ENCODE measurements at places on chromosomes 4 and X.

GRCh38 chrX:12899506-12899905 lies 6.9 kb upstream of the TLR8 start:
- DNase-seq: no peak

DNA sequence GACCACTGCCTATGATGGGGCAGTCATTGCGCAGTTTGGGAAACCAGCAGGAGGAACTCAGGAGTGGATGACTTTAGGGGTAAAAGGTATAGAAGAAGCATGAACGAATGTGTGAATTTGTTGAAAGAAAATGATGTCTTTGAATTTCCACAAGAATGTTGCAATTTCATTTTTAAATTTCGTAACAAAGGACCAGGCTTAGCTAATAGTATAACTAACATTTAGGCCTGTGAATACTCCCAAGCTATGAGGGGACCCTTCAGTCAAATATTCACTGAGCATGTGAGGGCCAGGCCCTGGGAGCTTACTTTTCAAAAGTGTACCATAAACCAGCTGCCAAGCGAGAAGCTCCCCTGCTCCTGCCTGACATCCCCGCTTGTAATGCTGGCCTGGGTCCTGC lies 5.3 kb downstream of the MPC1L start:
- DNase-seq: no peak

DNA sequence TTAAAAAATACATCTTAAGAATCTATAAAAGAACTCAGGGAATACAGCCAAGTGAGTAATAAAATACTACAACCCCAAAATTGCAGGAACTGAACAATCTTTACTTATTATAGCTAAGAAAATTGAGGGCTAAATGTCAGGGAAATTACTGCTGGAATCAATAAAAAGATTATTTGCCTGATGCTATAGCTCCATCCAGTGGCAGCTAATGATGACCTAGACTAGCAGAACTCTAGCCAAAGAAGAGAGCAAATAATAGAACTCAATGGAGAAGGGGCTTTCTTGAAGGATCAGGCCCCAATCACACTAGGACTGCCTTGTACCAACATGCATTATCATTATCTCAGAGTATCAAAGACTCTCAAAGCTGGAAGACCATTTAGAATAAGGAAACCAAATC lies 85.0 kb upstream of the FAM241A start:
- no peak for DNase-seq

DNA sequence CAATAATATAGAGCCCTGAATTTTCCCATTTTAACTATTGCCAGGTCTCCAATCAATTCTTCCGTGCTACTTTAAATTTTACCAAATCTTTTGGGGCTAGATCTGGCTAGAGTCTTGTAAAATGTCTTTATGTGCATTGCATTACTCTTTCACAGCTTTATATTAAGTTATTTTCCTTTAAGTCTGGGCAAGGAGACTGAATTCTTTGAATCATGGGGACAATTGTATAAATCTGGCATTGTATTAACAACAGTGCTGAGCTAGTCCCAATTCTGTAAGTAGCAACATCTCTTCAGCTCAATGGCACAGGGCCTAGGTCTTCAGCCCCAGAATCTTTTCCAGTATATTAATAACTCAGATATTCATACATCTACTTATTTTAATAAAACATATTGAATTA lies 1080.4 kb upstream of the INTU start:
- DNase-seq: no peak

- DNase-seq: peak; percentile 67
Observed at GRCh38 chr4:122577808-122578781, 42.8 kb downstream of the IL21 start.

DNA sequence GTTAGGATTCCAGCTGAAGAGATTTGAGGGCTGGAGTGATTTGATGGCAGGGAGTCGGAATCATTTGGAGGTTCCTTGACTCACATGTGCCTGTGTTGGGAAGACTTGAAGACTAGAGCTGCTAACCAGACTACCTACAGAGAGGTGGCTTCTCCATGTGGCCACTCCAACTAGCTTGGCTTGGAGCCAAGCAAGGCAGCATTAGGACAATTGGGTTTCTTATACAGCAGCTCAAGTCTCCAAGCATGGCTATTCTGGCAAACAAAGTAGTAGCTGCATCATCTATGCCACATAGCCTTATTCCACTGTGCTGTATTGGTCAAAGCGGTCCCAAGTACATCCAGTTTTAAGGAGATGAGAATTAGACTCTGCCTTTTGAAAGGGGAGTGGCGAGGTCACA lies 171.7 kb upstream of the SLC4A4 start:
- no peak for DNase-seq

DNA sequence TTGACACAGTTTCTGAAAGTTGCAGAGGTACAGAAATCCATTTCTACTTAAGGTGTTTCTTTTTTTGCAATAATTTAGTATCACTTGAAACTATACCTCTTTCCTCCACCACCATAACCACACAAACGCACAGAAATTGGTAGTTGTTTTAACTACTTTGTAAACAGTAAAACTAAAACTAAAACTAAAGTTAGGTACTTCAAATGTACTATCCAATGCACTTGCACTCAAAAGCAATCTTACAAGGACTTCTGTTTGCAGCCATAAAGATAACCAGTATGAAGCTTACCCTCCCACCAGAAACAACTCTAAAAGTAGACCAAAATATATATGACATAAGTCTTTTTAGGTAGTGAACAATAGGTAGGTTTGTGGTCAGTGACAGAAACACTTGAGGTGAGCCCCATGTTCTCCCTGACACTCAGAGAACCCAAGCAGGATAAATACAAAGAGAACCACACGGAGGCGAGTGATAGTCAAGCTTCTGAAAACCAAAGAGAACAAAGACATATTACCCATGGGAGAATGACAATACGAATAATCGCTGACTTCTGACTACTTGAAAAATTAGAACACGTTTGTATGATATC lies 72.2 kb upstream of the VBP1 start:
- DNase-seq: no peak

DNA sequence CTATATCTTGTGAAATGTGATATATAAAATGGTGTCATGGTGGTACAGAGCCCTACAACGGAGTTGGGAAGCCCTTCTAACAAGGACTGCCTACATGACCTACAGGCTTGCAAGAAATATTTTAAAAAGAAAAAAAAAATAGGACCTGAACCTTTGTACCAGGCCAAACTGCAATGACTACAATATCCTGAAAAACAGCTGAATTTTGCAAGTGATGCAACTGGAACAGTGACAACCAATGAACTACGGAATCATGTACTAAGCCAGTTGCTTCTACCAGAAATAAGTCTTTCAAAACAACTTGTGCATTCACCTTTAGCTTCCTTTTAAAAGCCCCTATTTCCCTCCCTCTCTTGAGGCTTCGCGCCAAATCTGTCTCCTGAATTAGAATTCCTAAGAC lies 58.4 kb downstream of the PDGFC start:
- DNase-seq: no peak

DNA sequence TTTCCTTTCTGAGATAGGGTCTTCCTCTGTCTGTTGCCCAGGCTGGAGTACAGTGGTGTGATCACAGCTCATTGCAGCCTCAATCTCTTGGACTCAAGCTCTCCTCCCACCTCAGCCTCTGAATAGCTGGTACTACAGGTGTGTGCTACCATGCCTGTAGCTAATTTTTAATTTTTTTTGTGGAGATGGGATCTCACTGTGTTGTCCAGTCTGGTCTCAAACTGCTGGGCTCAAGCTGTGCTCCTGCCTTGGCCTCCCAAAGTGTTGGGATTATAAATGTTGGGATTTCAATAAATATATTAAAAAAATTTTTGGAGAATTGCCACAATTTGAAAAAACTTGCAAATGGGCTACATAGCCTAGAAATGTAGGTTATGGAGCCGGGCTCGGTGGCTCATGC lies 18.5 kb downstream of the RAPGEF2 start:
- DNase-seq: no peak

DNA sequence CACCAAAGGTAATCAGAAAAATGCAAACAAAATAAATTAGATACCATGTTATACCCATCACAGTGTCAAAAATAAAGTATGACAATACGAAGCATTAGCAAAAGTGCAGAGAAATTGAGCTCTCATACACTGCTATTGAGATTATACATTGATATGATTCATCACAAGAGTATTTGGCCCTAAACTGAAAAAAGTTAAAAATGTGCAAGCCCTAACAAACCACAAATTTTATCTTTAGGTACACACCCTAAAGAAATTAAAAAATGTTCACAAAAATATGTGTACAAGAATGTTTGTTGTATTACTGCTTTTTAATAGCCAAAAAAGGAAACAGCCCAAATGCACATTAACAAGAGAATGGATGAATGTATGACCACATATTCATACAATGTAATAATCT lies 137.9 kb upstream of the MAGEA10 start:
- no peak for DNase-seq

GRCh38 chrX:11197671-11198070 lies 86.5 kb downstream of the HCCS start:
- no peak for DNase-seq

DNA sequence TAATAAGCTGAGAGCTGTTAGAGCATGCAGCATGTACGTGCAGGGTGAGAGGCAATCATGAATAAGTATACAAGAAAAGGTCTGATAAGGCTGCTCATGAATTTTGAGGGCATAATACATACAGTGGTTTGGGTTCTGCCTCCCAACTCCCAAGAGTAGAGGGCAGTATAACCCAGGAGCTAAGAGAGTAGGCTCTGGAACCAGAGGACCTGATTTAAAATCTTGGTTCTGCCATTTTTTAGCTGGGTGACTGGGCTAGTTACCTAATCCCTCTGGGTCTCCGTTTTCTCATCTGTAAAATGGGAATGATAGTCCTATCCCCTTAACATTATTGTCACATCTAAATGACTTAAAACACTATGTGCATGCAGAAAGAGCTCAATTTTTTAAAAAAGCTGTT lies 85.3 kb downstream of the LNX1 start:
- DNase-seq: no peak

DNA sequence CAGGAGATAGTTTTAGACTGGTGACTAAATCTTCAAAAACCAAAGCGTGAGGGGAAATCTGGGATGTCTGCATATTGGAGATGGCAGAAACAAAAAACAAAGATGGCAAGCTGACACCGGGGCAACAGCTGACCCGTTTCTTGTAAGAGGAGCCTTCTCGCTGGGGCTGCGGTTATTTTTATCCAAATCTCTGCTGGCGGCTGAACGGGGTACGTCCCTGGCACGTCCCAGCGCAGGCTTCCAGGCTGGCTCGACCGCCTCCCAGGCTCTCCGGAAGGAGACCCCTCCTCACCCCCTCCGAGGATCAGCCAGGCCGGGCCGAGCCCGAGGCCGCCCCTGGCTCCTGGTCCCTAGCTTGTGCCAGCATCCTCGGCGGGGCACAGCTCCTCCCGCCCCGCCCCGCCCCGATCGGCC lies 403 bp downstream of the SGCB start:
- no peak for DNase-seq

- no peak for DNase-seq
Observed at GRCh38 chrX:150768132-150768485, 74.9 kb downstream of the MTMR1 start.

DNA sequence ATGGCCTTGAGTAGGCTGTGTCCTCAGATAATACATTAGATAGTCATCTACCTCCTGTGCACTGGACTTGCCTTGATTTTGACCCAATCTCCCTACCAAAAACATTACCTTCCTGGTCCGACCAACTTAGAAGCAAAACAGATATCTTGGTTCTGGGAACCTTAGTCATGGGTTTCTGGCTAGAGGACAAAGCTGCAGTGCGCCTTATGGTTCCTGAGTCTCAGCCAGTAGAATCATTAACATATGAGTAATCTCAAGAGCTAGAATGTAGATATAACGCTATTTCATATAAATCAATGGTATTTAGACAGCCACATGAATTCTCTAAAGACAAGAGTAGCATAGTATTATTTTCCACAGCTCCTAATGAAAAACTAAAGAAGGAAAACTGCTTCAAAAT lies 83.1 kb downstream of the GRIA3 start:
- no peak for DNase-seq

DNA sequence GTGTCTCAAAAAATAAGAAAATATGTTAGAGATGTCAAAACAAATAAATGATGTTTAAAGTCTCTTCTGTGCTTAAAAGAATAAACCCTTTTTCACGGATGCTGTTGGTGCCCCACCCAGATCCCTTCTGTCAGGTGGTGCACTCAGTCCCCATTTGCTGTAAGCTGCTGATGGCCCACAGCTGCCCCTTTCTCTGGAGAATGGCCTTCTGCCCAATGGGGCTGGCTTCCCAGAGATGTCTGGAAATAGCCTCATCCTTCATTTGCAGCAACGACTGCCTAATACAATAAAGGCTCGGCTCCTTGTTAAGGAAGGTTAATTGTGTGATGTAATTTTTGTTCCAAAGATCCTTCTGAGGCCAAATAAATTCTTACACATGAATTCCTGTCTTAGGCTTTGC lies 31.8 kb downstream of the ETNPPL start:
- DNase-seq: no peak

DNA sequence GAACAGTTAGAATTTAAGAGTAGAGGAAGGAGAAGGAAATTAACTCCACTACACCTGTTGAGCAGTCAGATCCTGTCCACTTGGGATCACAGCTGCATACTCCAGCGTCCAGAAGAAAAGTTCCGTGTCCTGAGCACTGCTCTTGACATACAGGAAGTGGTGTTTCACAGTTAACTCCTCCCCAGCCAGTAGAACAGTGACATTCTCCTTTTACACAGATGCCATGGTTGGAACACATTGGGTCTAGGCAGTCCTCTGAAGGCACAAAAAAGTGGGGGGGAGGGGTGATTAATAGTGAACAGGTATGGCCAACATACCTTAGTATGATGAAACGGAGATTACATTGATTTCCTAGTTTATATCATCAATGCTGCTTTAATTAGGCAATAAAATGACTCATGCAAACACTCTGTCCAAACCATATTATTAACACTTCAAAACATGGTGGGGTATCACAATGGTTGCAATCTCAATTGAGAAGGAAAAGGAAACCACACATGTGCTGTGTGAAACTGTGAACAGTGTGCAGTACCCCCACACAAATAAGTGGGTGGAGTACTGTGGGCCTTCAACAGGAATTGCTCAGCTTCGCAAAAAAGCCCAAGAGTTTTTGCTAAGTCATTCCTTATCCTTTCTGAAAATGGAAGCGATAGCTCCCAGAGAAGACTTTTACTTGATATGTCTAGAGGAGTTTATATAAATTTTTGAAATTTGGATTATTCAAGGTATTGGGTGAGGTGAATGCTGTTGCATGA lies 295.6 kb downstream of the SH2D1A start:
- no peak for DNase-seq

DNA sequence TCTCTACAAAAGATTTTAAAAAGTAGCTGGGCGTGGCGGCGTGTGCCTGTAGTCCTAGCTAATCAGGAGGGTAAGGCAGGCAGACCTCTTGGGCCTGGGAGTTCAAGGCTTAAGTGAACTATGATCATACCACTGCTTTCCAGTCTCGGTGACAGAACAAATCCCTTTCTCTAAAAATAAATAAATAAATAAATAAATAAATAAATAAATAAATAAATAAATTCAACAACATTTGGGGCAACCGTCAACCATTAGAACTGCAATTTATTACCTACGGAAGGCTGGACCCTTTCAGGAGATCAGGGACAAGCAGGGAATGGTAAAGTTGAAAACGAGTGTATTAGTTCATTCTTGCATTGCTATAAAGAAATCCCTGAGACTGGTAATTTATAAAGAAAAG lies 136.2 kb upstream of the USP9X start:
- DNase-seq: no peak

Data from stimulated activated CD4-positive, alpha-beta T cell treated with anti-CD3 and anti-CD28 coated beads, Interleukin-15, amount 100 ng/mL, for 48 hours (primary cell).